Ascending aorta (tissue), 2 donors: ENCODE measurements at places on chromosomes 11 and 22. TPM values are rescaled to one million over a fixed set of nuclear protein-coding genes. Genes with fewer than 3 reads are reported as not detected.
A peak's percentile ranks its signal among the peaks of the same experiment; 100 is the strongest.

Gene BLID
- not detected for total RNA-seq

Gene OR51B4
- not detected for total RNA-seq

Gene KLHL35
- not detected for total RNA-seq

Gene KDM4E
- total RNA-seq, result not detected

Gene ATL3
- 77.3 TPM for total RNA-seq

DNA sequence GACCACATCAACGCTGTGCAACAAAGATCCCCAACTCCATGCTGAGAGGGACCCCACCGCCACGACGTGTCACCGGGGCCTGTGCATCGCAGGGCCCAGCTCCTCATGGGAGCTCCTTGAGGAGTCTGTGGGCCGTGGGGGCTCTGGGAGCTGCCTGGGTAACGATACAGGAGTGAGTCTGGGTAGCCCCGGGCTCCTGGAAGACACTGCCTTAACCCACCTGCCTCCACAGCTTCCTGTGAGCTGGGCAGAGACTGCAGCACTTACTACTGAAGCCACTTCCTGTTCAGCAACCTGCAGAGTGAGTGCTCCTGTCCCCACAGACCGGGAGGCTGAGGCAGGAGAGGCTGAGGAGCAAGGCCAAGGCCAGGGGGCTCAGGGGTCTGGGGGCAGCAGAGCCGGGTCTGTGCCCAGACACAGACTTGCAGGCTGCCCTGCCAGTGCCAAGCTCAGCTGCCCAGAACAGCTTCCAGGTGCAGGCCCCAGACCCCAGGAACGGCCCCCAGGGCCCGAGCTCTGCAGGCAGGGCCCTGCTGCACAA is 226.7 kb downstream of the BRD1 start:
- H3K36me3 ChIP-seq, result no peaks in the 10 kb centered on the region
- no peak for DNase-seq
- no peak overlapping the region for H3K4me3 ChIP-seq
- no peak overlapping the region for H3K27ac ChIP-seq
- no peaks in the 10 kb centered on the region for H3K4me1 ChIP-seq

DNA sequence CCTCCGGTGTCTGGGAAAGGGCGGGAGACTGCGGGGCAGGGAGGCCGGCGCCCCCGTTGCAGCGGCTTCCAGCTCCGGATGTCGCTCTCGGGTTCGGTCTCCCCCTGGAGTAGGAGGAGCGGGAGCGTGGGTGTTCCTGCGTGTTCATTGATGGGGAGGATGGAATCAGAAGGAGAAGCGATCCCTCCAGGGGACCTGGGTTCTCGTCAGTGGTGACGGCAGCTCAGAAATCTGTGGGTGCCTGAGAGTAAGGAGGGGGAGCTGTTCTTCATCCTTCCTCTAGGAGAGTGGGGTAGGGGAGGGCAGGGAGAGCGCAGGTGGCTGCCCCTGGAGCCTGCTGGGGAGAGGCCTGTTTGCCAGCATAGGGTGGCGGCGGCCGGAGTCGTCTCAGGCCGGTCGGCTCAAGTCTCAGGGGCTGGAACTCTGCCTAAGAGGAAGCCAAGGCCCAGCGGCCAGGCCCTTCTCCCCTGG is 1.1 kb downstream of the UBASH3B start:
- H3K4me3 ChIP-seq, result peak overlapping the region; percentile 84
- DNase-seq, result peak; percentile 69
- no peaks in the 10 kb centered on the region for H3K36me3 ChIP-seq
- H3K27ac ChIP-seq, result peak overlapping the region; percentile 91

- no peaks in the 10 kb centered on the region for H3K27me3 ChIP-seq
- no peaks in the 10 kb centered on the region for H3K36me3 ChIP-seq
- no peak overlapping the region for H3K4me3 ChIP-seq
- no peak overlapping the region for H3K27ac ChIP-seq
- no peak for DNase-seq
These were observed 582.6 kb downstream of the SOX6 start for GRCh38 chr11:15773476-15774387.

DNA sequence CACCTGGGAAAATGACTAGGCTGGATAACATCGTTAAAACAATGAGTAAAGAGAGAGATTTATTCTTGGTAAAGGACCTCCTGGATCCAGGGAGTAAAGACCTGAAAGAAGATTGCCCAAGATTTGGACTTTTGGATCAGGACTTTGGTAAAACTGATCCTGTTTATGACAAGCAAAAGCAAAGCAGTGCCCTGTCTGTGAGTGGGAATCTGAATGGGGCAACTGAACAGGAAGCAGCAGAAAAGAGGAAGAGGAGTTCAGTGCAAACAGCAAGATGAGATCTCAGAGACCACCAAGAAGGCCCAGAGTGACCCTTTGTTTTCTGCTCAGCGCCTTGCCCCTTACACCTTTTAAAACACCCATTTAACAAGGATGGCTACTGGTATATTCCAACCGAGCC is 122.0 kb downstream of the VPREB1 start:
- no peak for DNase-seq
- H3K27ac ChIP-seq, result no peak overlapping the region
- no peaks in the 10 kb centered on the region for H3K27me3 ChIP-seq
- no peaks in the 10 kb centered on the region for H3K36me3 ChIP-seq
- H3K4me1 ChIP-seq, result no peaks in the 10 kb centered on the region

- DNase-seq, result no peak
- H3K36me3 ChIP-seq, result no peaks in the 10 kb centered on the region
- H3K4me1 ChIP-seq, result no peaks in the 10 kb centered on the region
- H3K27me3 ChIP-seq, result no peaks in the 10 kb centered on the region
- H3K27ac ChIP-seq, result no peak overlapping the region
These were observed 13.6 kb downstream of the EFCAB6 start for GRCh38 chr22:43798492-43798891.

- H3K4me3 ChIP-seq, result no peak overlapping the region
- H3K27me3 ChIP-seq, result no peaks in the 10 kb centered on the region
- no peaks in the 10 kb centered on the region for H3K36me3 ChIP-seq
- H3K27ac ChIP-seq, result no peak overlapping the region
These were observed 48.3 kb upstream of the SEPTIN5 start for GRCh38 chr22:19665784-19666672.

GRCh38 chr22:46102159-46102558 is 48.2 kb upstream of the PPARA start:
- peaks cover 67% of the 10 kb centered on the region for H3K36me3 ChIP-seq
- H3K27ac ChIP-seq, result peak overlapping the region; percentile 100
- no peak overlapping the region for H3K4me3 ChIP-seq
- DNase-seq, result no peak

DNA sequence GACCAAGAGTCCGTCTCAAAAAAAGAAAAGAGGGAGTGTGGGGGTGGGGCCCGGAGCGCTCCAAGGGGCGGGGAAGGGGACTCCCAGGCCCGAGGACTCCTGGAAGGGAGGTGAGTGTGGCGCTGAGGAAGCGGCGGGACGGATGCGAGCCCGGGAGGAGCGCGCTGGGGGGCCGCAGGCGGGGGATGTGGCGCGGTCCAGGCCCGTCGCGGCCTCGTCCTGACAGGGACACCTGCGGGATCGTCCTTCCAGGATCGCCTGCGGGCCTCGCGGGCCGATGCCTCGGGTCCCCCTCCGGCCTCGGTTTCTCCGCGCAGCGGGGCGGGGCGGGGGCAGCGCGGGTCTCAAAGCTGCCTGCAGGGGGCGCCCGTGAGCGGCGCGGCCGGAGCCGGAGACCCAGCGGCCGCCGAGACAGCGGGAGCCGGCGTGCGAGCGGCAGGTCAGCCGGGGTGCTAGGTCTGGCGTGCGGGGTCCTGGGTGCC is 3.8 kb upstream of the ADORA2A start:
- H3K27me3 ChIP-seq, result no peaks in the 10 kb centered on the region
- DNase-seq, result no peak
- no peak overlapping the region for H3K27ac ChIP-seq

DNA sequence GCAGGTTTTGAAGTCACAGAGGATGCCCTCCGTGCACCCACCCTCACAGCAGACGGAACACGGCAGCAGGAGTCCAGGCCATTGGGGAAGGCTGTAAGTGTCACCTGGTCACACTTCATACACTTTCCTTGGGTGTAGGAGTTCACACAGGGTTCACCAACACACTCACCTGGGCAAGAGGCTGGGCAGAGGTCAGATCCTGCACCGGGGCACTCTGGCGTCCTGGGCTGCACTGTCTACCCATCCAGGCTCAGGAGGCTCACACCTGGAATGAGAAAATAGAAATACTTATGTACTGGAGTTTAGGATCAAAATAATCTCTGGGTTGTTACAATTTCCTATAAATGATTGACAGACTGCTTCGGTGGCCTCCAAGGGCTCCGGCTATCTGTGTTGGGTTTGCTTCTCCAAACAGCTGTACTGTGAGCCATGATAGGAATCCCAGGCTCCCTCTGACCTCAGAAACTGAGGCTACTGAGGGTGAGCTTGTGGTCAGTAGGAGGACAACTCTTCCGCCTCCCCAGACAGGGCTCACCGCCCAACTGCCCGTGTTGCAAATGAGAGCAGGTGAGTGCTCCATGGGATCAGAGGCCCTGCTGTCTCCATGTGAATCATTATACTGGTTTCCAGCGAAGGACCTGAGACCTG is 20.1 kb upstream of the CARS1 start:
- no peak overlapping the region for H3K4me3 ChIP-seq
- DNase-seq, result no peak

- H3K27ac ChIP-seq, result no peak overlapping the region
- H3K4me1 ChIP-seq, result no peaks in the 10 kb centered on the region
- no peak for DNase-seq
- no peaks in the 10 kb centered on the region for H3K36me3 ChIP-seq
These were observed 26.1 kb downstream of the APOL6 start for GRCh38 chr22:35674335-35674734.

- no peak overlapping the region for H3K27ac ChIP-seq
- no peak overlapping the region for H3K4me3 ChIP-seq
- no peaks in the 10 kb centered on the region for H3K4me1 ChIP-seq
- no peak for DNase-seq
- no peaks in the 10 kb centered on the region for H3K36me3 ChIP-seq
These were observed 85.2 kb upstream of the GRAMD1B start for GRCh38 chr11:123344790-123345357.

DNA sequence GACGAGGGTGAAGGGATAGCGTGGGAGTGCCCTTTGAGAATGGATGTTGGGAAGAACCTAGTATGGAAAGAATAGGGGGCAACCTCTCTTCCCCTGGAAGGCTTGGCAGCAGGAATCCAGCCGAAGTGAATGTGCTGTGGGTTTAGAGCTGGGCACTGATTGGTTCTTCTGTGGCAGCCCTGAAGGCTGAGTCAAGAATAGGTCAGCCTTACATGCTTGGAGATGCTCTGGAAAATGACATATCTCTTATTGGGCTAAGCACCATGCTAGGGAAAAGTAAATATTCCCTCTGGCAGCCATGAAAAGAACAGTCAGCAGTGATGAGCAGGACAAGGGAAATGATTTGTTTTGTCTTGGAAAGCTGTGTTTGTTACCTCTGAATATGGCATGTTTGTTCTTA is 149.5 kb downstream of the COMMD9 start:
- no peaks in the 10 kb centered on the region for H3K4me1 ChIP-seq
- no peak overlapping the region for H3K4me3 ChIP-seq
- no peaks in the 10 kb centered on the region for H3K27me3 ChIP-seq
- no peaks in the 10 kb centered on the region for H3K36me3 ChIP-seq
- DNase-seq, result no peak

DNA sequence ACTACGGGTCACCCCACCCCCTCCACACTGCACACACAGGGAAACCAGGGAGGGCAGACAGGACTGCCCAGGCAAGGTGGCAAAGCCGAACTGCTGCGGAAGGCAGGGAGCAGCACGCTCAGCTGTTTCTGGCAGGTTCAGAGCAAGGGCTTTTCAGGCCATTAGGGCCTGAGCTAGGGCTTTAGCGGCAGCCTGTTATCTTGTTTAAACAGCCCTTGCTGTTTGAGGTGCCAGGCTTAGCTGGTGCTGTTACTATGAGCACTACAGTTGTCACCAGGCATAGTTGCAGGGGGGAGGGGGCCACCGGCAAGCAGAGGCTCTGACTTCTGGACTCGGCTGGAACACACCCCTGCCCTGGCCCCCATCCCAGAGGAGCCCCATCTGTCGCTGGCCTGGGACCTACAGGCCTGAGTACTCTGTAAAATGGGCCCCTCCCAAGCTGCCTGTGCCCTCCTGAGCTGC is 34.9 kb downstream of the RSPH14 start:
- DNase-seq, result no peak
- H3K36me3 ChIP-seq, result no peaks in the 10 kb centered on the region
- no peaks in the 10 kb centered on the region for H3K27me3 ChIP-seq
- H3K4me1 ChIP-seq, result no peaks in the 10 kb centered on the region
- no peak overlapping the region for H3K4me3 ChIP-seq

- no peaks in the 10 kb centered on the region for H3K36me3 ChIP-seq
- H3K27ac ChIP-seq, result no peak overlapping the region
- H3K4me1 ChIP-seq, result no peaks in the 10 kb centered on the region
- no peak overlapping the region for H3K4me3 ChIP-seq
These were observed 141.2 kb downstream of the DLG2 start for GRCh38 chr11:85485902-85486301.

DNA sequence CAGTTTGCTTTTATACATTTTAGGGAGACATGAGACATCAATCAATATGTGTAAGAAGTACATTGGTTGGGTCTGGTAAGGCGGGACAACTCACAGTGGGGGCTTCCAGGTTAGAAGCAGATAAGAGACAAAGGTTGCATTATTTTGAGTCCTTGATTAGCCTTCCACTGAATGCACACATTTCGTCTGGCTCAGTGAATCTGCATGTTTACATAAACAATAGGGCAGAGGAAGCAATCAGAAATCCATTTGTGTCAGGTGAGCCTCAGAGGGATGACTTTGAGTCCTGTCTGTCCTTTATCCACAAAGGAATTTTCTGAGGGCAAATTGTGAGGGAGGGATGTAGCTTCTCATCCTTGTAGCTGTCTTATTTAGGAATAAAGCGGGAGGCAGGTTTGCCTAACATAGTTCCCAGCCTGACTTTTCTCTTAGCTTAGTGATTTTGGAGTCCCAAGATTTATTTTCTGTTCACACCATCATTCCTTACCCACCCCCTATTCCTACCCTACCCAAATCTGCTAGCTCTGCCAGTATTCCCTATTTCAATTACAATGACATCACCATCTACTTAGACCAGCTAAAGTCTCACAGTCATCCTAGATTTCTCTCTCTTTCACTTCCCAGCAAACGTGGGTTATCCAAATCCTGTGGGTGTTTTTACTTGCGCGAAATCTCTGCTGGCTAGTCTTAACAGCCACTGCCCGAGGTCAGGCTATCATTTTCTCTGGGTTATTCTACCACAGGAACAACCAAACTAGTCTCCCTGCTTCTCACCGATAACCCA is 2.9 kb downstream of the SC5D start:
- no peak overlapping the region for H3K27ac ChIP-seq
- no peak overlapping the region for H3K4me3 ChIP-seq
- peaks cover 7% of the 10 kb centered on the region for H3K4me1 ChIP-seq
- H3K27me3 ChIP-seq, result no peaks in the 10 kb centered on the region
- DNase-seq, result no peak
- no peaks in the 10 kb centered on the region for H3K36me3 ChIP-seq
